ENCODE measurements at places on chromosomes 5 and 9. TPM values are rescaled to one million over a fixed set of nuclear protein-coding genes. Genes with fewer than 3 reads are reported as not detected.
A peak's percentile ranks its signal among the peaks of the same experiment; 100 is the strongest.

PLAC8L1 gene
- total RNA-seq = 0.80 TPM

FRRS1L gene
- total RNA-seq = 0.03 TPM

TMEM141 gene
- total RNA-seq = 73.0 TPM

C9orf40 gene
- 3.9 TPM for total RNA-seq

PPP1R2B gene
- total RNA-seq = not detected

ARHGEF28 gene
- total RNA-seq = 1.5 TPM

GRCh38 chr5:145834917-145835847 is at the start of gene PRELID2:
PRELID2 (minus strand) TSS chr5:145835342; CDS start chr5:145835251, 91 bp downstream.
- H3K4me3 ChIP-seq = peak within 1 kb of the TSS; percentile 65
- H3K36me3 ChIP-seq = no peaks in the 10 kb centered on the region
- no peaks in the 10 kb centered on the region for H3K4me1 ChIP-seq
- H3K27ac ChIP-seq = no peak within 1 kb of the TSS
- peak; percentile 76 for DNase-seq

- H3K27me3 ChIP-seq = peaks cover 1% of the 10 kb centered on the region
- H3K27ac ChIP-seq = no peak overlapping the region
- no peak for DNase-seq
- peaks cover 23% of the 10 kb centered on the region for H3K4me1 ChIP-seq
- H3K4me3 ChIP-seq = no peak overlapping the region
- H3K36me3 ChIP-seq = no peaks in the 10 kb centered on the region
These were observed 268.6 kb upstream of the CLINT1 start for GRCh38 chr5:158127536-158127935.

- H3K27ac ChIP-seq = no peak overlapping the region
- H3K27me3 ChIP-seq = peaks cover 7% of the 10 kb centered on the region
- H3K4me1 ChIP-seq = peaks cover 3% of the 10 kb centered on the region
- H3K4me3 ChIP-seq = no peak overlapping the region
These were observed 6.6 kb upstream of the UBQLN1 start for GRCh38 chr9:83714329-83714728.

DNA sequence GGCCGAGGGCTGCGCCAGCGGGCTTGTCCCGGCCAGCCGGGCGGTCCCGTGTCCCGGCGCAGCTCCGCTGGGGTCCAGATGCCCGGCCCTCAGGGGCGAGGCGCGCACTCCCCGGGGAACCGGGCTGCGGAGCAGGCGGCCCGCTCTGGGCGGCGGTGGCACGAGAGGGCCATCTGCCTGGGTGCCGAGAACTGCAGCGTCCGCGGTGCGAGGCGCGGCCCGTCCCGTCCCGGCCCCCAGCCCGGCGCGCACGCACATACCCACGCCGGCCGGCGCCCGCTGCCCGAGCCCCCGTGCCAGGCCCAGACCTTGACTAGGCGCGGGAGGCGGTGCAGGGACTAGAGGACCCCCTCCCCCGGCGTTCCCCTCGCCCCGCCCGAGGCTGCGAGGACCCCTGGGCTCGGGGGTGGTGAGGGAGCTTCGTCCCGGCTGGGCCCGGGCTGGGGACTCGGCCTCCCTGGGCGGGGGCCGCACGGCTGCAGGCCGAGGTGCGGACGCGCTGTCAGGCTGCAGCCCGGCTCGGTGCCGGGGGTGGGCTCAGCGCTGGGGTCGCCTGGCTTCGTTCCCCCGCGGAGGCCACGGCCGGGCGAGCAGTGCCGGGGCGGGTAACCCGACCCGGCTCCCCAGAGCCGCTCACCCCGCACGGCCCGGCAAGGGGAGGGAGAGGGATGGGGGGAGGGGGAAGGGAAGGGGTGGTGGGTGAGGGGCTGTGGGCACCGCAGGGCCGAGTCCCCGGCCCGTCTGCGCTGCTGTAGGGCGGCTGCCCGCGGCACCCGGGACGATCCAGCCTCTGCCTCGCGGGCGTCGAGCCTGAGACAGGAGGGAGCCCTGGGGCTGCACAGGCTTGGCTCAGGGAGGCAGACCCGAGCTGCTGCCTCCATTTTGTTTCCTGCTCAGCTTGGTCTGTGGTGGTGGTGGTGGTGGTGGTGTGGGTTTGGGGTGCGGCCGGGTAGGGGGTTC is 1.2 kb upstream of the NSD1 start:
- peaks cover 18% of the 10 kb centered on the region for H3K27me3 ChIP-seq
- peak; percentile 45 for DNase-seq
- H3K27ac ChIP-seq = no peak overlapping the region

DNA sequence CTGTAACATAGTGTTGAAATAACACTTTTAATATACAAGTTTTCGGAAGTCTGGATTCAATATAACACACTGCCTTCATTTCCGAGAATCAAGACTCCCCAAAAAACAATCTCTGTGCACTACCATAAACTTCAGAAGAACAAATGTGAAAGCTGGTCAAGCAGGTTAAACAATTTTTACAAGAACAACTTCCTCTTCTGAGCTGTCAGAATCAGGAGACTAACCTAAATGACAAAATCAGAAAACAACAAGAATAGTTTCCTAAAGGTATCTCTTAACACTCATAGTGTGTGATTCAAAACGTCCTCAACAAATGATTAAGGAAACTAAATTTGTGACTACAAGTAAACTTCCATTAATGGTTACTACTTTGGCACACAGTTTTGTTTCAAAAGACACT is 11.6 kb downstream of the C9orf72 start:
- no peak overlapping the region for H3K27ac ChIP-seq
- no peaks in the 10 kb centered on the region for H3K36me3 ChIP-seq
- no peak overlapping the region for H3K4me3 ChIP-seq
- no peak for DNase-seq
- no peaks in the 10 kb centered on the region for H3K27me3 ChIP-seq

- H3K27ac ChIP-seq = no peak overlapping the region
- no peak overlapping the region for H3K4me3 ChIP-seq
- peaks cover 2% of the 10 kb centered on the region for H3K27me3 ChIP-seq
- DNase-seq = no peak
These were observed 91.8 kb upstream of the ACO1 start for GRCh38 chr9:32292611-32293010.

DNA sequence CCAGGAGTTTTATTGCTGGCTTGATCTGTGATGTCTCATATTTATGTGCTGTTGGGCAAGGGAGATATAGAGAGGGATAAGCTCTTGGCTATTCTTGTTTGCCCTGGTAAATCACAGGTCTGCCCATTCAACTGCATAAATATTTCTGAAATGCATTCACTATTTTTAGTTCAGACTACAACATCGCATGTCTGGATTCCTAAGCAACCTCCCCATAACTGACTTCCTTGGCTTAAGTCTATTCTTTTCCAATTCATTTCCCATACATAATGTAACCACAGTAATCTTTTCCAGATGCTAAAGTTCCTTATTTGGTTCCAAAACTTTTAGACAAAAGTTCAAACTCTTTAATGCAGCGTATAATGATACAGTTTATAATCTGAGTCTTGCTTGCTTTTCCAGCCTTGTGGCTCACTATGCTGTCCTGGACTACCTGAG is 321.4 kb upstream of the ACTBL2 start:
- no peaks in the 10 kb centered on the region for H3K27me3 ChIP-seq
- DNase-seq = no peak
- H3K27ac ChIP-seq = no peak overlapping the region
- no peaks in the 10 kb centered on the region for H3K36me3 ChIP-seq

DNA sequence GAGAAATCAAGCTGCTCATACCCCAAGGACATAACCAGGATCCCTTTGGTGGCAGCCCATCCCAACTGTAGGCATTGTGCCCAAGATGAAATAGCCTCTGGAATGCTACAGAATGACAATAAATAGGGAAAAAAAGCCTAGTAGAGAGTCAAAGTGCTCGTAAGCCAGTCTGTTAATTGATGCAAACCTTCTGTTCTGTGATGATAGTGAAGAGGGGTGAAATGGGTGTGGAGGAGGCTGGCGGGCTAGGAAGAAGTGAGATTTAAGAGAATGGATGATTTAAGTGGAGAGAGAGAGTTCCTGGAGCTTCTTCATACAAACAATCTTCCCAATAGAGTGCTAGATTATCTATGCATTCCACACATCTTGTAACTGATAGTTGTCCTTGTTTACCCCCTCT is 301.0 kb upstream of the PCSK5 start:
- H3K4me3 ChIP-seq = no peak overlapping the region
- no peaks in the 10 kb centered on the region for H3K36me3 ChIP-seq
